SW 1271 (cell line): ENCODE measurements at places on chromosomes 1 and 21.

- peak; percentile 16 for DNase-seq
Measured at GRCh38 chr1:157878059-157878458, 36.5 kb upstream of the CD5L start.

- no peak for DNase-seq
Measured at GRCh38 chr1:86382878-86383277, 13.2 kb downstream of the ODF2L start.

GRCh38 chr1:30730346-30731108, 7.1 kb upstream of the MATN1 start:
- no peak for DNase-seq

GRCh38 chr1:164830628-164831027, 271.6 kb downstream of the PBX1 start:
- no peak for DNase-seq

DNA sequence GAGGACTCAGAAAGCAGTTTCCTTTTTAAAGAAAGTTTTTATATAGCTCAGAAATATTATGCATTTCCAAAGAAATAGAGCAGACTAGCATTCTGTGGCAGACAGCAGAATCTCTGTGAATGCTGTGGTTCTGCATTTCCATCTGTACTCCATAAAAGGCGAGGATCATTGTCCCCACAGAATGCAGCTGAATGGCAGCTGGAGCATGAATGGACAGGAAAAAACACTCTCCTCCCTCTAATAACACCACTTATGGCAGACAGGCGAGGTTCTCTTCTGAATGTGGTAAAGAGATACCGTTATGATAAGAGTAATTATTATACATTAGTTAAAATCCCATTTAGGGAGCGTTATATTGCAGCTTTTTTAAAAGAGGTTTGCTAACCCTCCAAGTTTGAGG, 81.4 kb upstream of the WLS start:
- DNase-seq, result no peak

GRCh38 chr1:157132111-157132510, 6.1 kb downstream of the ETV3 start:
- DNase-seq, result no peak

- DNase-seq, result no peak
Measured at GRCh38 chr1:202161151-202162046, 997 bp upstream of the PTPN7 start.

GRCh38 chr1:173506437-173506836, 29.3 kb downstream of the PRDX6 start:
- DNase-seq, result no peak

DNA sequence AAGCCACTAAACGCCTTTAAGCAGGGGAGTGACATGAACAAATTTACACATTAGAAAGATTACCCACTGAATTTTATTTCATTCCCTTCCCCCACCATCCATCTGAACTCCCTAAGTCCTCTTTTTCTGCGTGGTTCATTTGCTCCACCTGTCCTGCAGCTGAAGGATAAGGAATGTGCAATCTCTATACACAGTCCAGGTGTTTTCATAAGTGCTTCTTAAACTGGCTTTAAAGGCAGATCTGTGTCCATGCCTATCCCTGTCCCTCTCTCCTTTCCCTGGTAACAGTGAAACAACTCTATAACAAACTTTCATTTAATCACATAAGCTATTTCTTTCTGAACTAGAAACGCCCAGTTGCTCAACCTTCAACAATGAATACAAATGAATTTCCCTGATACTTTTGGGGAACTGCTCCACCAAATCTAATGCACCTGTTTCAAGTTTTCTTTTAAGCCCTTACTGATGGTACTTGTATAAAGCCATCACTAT, 8.4 kb downstream of the GSTM3 start:
- DNase-seq, result no peak

- DNase-seq, result no peak
Measured at GRCh38 chr1:51653127-51653526, 36.2 kb downstream of the OSBPL9 start.

DNA sequence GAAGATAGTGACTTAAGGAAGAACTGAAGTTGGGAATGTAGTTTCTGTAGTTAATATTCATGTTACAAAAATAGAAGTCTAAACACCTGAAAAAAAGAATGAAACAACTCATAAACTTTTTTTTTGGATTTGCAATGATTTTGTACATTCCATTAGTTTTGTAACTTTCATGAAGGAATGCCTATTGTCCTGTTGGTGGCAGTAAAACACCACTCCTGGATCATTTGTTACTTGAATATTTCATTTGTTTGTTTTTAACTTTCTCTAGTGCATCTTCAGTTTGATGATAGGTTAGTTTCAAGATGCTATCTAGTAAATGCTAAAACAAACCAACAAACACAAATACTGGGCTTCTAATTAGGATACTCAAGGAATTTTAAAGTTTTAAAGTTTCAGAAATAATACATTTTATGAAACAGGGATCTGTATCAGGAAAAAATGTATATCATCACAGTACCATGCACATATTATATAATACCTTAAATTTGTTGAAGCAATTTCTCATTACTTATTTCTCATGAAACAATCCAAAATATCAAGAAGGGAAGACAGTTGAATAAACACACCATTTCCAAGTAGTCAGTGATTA, 229.7 kb upstream of the CACYBP start:
- no peak for DNase-seq

DNA sequence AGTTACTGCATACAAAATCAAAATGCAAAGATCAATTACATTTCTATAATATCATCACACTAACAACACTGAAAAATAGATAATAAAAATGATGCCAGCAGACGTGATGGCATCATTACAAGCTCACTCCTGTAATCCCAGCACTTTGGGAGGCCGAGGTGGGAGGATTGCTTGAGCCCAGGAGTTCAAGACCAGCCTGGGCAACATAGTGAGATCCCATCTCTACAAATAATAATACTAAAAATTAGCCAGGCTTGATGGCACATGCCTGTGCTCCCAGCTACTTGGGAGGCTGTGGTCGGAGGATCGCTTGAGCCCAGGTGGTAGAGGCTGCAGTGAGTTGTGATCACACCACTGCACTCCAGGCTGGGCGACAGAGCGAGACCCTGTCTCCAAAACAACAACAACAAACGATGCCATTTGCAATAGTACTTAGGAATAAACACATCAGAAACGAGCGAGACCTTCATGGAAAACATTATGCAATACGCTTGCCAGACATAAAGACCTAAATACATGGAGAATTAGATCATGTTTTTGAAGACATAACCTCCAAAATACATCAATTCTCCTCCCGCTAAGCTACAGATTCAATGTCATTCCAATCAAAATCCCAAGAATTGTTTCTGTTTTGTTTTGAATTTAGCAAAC, 86.6 kb upstream of the ERRFI1 start:
- DNase-seq, result no peak

DNA sequence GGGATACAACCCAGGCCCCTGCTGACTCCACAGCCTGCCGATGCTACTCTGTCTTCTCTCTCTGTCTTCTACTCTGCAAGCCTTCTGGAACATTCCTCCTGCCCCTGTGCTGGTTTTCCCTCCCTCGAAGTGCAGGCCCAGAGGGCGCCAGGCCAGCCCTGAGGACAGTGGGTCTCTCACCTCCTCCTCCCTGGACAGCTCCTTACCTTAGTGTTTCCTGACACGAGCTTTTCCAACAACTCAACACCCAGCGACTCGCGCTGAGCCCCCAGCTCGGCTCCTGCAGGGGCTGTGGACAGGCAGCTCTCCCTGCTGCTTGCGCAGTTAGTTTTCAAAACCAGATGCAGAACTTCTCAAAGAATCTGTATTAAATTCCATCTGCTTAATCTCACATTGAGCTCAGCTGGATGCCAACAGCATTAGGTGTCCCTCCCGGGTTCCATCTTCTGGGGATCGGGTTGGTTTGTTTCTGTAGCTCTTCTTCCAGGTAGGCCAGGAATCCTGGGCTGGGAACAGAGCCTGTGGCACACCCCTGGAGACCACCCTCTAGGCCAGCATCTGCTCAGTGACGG, 54.2 kb downstream of the PTPRU start:
- DNase-seq, result no peak
